ENCODE measurements at places on chromosomes 2 and 18.

- no peak for DNase-seq
Observed at GRCh38 chr18:33440060-33441043, at the start of gene CCDC178. TSS of gene CCDC178 (minus strand) at chr18:33440721. CDS start at chr18:33412088, 28,633 bp downstream.

DNA sequence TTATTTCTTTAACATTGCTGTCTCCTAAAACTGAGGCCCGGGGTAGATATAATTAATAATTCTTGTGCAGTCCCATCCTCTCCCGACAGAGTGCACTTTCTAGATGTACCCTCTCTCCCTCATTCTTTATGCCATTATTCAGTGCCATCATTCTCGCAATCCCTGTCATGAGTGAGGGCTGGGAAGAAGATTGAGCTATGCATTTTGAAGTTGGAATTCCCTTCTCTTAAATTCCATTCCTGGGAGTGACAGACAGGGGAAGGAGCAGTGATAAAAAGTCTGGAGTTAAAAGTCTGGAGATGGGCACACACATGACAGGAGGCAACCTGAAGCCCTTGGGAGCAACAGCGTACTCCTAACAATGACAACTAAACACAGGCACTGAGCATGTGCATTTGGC is 2.6 kb upstream of the KCNE4 start:
- no peak for DNase-seq

- no peak for DNase-seq
Observed at GRCh38 chr2:186599186-186599778, 9.4 kb downstream of the ITGAV start.

DNA sequence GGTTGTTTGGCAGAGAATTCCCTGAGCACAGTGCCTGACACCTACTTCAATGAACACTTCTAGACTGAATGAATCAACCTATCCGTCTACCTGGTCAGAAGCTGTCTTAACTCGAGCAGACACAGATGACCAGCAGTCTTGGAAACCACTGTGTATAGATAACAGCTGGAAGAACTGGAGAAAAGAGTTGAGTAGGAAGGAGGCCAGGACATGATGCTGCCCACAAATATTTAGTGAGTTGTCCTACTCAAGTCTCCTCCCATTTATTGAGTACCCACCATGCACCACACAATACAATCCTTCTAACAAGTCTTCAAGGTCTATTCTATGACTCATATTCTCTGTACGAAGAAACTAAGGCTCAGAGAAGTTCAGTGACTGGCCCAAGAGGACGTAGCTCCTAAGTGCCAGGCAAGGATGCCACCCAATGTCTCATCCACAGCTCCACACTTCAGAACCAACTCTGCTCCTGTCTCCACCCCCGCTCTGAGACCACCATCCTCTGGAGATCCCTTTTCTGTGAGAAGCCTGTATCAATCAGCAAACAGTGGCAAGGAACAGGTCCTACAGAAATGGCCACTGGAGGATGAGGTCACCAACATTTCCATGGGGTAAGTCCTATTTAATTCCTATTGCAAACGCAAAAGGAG is 62.2 kb downstream of the GALNT14 start:
- no peak for DNase-seq

GRCh38 chr2:47002480-47003381 is 87.1 kb upstream of the MCFD2 start:
- no peak for DNase-seq

GRCh38 chr2:106129150-106129549 is 65.0 kb downstream of the UXS1 start:
- DNase-seq, result no peak

DNA sequence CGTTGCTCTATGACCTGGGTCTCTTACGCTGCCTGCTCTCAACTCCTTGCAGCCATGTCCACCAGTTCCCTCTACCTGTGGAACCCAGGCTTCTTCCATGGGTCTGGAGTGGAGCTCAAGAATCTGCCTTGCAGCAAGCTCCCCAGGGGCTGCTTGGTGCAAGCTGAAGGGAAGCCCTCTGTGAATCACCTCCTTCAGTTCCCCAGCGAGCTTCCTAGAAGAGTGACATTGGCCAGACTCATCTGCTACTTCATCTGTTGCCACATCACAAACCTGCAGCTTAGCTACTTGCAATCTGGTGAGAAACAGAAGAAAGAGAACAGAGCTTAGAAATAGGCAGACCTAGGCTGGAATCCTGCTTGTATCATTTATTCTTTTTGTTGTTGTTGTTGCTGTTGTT is 9.8 kb upstream of the EFR3B start:
- no peak for DNase-seq

DNA sequence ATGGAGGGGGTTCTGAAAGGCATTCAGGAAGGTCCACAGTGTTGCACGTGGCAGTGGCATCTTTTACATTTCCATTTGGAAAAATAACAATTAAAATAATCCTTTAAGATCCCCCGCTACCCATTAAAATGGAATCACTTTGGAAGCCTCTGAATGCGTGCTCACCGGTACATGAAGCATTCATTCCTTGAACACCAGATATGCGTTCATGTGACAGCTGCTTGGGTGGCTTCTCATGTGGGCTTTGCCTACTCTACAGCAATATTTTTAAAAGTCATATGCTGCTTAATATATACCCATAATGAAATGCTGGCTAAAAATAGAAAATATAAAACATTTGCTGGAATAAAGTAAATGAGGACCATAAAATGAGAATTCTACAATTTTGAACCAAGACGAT is 14.4 kb upstream of the HAAO start:
- DNase-seq, result no peak

DNA sequence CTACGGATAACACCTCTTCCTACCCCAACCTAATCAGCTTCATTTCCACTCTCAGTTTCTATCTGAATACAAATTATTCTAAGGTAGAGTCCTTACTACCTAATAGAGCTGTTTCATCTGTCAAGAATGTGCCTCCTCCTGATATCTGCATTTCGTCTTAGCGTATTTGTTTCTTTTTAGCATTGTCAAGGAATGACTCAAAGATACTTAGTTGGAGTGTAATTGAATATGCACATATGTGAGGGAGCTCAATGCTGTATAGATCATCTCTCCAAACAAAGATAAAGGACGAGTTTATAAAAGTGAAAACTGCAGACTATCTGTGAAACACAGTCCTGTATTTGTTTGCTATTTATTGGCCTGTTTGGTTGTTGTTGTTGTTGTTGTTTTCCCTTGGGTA is 2059.4 kb upstream of the CELF4 start:
- DNase-seq, result no peak

- no peak for DNase-seq
Observed at GRCh38 chr2:113316085-113316484, 37.4 kb upstream of the PAX8 start.

- no peak for DNase-seq
Observed at GRCh38 chr2:1886405-1886992, 142.2 kb upstream of the PXDN start.

- no peak for DNase-seq
Observed at GRCh38 chr2:177628831-177629230, 236.3 kb downstream of the AGPS start.

All from NCI-H187 treated with DMSO at 0.1 percent for 48 hours (cell line).